ENCODE measurements at places on chromosomes 2 and 18.

- DNase-seq = no peak
These were observed 11.1 kb upstream of the DCTN1 start for GRCh38 chr2:74391209-74391579.

- no peak for DNase-seq
These were observed 88.8 kb upstream of the SNTG2 start for GRCh38 chr2:861655-862354.

DNA sequence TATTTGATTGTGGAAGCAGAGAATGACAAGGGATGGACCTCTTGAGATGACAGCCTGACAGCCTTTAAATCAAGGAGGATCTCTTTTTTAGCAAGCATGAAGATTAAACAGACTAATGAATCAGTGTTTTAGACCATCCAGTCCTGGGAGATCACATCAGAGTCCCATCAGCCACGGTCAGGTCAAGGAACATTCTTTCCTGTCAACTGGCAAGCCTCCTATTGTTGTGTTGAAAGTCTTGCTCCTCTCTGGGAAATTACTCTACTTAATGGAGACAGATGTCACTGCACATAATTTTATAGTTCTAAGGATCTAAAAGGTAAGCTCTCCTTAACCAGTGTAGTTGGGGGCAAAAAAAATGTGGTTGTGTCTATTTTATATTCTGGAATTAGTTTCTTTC lies 469.0 kb downstream of the TMEM182 start:
- DNase-seq = no peak

DNA sequence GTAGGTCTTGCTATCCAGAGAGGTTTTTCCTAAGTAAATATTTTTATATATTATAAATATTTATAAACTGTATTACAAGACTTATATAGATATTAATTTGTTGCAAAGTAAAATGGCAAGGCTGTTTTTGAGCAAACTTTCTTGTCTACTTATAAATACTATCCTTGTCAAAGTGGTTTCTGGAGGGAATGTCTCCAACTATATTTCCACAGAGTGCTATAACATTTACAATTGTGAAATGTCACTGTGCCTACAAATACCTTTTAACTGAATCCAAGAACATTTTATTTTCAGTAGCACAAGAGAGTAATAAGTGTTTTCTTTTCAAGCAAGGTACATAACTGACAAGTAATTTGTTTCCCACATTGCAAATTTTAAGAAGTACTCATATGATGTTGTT lies 256.8 kb downstream of the ZNF385B start:
- no peak for DNase-seq

GRCh38 chr2:71948781-71949536 lies 198.7 kb downstream of the CYP26B1 start:
- DNase-seq = no peak

- DNase-seq = no peak
These were observed 76.1 kb upstream of the ETAA1 start for GRCh38 chr2:67320861-67321587.

GRCh38 chr18:78528411-78529258 lies 451.0 kb upstream of the SALL3 start:
- no peak for DNase-seq

GRCh38 chr18:75034937-75035336 lies 174.0 kb downstream of the PTGR3 start:
- no peak for DNase-seq

- no peak for DNase-seq
These were observed 117.6 kb downstream of the TWIST2 start for GRCh38 chr2:238965371-238966071.

DNA sequence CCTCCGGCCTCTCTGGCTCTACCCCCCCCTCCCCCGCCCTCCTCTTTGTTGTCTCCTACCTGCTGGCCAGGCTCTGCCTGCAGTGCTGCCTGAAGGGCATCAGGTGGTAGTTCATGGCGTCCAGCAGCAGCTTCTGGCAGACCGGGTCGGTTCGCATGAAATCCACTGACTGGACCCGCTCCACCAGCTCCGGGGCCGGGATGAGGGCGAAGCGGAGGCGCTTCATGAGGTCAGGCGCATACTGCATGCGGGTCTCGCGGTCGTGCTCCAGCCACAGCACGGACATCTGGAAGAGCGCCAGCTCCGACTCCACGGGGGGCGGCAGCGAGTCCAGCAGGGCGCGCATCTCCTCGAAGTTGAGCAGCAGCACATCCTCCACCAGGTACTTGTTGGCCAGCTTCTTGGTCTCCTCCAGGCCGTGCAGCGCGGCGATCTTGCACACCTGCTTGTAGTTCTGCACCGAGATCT lies 3.2 kb downstream of the KLHL14 start:
- peak; percentile 66 for DNase-seq

- no peak for DNase-seq
These were observed 78.1 kb upstream of the ETAA1 start for GRCh38 chr2:67318993-67319481.

DNA sequence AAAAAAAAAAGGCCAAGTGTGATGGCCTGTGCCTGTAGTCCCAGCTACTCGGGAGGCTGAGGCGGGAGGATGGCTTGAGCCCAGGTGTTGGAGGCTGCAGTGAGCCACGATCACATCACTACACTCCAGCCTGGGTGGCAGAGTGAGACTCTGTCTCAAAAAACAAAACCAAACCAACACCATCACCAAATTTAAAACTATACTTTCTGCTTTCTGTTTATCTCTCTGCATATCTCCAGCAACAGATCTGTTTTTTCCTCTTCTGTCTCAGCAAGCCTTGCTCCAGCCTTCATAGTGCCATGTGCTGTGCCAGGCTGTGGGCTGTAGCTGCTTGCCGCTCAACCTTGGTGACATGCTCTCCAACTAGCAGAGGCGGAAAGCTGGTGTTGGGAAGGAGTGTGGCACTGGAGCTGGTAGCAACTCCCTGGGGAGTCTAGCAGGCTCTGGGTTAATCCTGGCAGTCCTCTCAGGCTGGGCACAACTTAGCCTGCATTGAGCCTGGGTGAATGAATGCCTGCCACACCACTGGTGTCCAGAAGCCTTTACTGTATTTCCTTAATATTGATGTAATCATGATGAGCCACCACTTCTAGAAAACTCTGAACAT lies 204.1 kb downstream of the LDLRAD4 start:
- no peak for DNase-seq

DNA sequence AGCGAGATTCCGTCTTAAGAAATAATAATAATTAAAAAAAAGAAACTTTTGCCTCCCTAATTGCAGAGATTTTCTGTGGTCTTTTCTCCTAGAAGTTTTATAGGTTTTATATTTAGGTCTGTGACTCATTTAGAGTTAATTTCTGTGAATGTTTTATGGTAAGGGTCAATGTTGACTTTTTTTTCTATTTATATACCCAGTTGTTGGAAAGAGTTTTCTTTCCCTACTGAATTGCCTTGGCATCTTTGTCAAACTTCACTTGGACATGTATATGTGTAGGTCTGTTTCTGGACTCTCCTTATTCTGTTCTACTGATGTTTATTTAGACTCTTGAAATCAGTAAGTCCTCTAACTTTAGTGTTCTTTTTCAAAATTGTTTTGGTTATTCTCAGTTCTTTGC lies 5.5 kb downstream of the ZNF512 start:
- no peak for DNase-seq

DNA sequence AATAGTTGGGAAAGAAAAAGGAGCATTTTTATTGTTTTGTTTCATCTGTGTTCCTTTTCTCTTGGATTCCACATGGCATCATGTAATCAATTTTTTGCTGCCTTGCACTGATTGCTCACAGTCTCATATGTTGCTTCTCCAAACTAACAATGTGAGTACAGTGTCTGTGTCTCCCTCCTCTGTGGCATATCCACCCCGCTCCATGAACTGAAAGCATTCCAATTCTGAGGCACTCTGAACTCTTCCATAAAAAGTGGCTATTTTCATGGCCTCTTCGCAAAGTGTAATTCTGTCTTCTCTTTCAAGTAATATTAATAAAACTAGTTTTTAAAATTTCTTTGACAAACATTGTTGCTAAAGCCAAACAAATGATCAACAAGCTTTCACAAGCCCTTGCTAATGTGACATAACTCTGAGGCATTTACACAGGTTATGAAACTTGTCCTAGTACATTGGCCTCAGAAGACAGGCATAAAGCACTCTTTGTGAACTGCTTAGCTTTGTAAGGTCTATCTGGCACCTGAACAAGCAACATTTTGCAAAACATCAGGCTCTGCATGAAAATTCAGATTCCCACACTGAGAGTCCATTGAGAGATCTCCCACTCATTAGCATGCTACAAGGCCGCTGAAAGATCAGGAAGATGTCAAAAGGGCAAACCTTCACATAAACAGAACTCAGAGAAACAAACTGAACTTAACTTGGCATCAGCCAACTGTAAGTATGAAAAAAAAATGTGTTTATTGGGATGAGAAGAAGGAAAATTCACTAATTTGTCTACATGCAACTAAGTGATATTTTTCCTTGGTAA lies 33.0 kb downstream of the GPR75 start:
- DNase-seq = no peak

- DNase-seq = peak; percentile 87
These were observed 73.1 kb downstream of the CACNB4 start for GRCh38 chr2:152025678-152026287.

DNA sequence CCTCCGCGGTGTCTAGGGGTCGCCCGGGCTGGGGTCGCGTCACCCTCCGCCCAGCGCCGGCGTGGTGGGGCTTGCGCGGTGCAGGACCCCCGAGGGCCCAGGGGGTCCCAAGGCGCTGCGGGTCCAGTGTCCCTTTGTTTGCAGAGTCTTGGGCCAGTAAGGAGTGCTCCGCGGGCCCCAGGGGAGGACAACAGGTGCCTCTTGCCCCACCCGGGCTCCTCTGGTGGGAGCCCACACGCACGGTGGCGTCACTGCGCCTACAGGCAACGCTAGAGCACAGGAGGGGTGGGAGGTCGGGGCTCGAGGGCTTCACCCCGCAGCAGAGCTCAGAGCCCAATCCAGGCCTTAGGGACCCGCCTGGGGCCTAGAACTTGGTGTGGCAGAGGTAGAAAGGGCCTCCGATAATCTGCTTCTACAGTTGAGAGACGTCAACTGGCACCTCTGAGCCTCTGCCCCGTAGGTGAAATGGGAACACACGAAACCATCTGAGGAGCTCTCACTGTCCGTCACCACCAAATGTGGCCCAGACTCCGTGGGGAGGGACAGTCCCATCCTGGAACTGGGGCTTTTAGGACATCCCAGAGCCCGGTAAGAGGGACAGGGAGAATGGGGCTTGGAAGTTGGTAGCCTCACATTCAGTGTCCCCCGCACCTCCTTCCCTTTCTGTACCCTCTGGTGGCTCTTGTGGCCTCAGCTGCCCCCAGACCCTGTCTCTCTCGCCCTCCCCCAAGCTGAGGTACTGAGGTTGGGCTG lies 1.4 kb downstream of the ARID5A start:
- DNase-seq = peak; percentile 76

DNA sequence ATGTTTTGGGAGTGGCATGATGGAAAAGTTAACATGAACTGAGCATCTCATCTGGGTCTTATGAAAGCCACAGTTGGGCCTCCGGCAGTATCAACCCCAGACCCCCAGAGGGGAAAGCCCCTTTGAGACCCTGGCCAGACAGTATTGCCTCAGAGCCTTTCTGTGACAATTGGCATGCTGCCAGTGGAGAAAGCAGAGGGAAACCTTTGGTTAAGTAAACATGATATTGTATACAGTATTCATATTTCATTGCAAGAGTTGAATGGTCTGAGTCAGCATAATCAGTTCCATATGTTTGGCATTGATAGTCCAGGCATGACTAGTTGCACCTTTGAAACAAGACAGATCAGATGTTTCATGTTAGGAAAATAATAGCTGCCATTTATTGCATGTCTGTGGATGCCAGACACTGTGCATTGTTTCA lies 20.0 kb downstream of the MERTK start:
- DNase-seq = no peak

DNA sequence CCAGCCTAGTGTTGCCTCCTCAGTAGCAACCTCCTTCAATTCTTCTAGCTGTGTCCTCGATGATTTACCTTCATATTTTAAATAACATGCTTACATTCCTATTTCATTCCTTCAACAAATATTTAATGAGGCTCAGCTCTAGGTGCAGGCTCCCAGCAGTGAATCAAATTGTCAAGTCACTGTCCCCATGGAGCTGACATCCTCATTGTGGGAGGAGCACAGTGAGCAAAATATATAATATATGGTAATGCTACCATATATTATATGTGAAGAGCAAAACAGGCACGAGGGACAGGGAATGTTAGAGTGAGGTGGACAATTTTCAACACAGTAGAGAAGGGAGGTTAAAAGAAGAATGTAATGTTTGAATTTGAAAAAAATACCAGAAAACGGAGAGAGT lies 869.1 kb downstream of the SLC4A3 start:
- DNase-seq = no peak

DNA sequence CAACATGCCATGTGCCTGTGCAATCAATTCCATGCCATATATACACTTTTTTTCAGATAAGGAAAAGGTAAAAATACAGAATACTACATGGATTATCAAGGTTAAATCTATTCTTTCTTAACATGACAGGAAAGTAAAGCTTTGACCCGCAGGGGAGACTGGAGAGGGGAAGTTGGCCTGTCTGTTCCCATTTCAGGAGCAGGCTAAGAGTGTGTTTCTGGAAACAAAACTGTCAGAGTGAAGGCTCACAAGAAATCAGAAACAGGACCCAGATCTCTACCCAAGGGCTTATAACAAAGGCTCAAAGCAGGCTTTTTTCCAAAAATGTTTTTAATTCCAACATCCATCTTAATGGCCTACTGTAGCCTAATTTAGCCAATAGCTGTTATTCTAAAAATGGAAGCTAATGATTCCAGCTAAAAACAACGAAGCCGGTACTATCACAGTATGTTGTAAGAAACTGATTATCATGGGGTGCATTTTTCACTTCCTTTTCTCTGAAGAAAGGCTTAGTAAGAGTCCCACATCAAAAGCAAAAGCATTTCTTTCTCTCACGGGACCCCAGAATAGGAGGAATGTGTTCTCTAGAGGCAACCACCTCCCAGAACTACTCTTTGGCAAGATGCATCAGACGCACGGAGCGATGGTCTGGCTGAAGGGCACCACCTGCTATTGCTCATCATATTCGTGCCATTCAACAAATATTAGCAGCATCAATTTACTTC lies 41.4 kb downstream of the FECH start:
- DNase-seq = no peak

DNA sequence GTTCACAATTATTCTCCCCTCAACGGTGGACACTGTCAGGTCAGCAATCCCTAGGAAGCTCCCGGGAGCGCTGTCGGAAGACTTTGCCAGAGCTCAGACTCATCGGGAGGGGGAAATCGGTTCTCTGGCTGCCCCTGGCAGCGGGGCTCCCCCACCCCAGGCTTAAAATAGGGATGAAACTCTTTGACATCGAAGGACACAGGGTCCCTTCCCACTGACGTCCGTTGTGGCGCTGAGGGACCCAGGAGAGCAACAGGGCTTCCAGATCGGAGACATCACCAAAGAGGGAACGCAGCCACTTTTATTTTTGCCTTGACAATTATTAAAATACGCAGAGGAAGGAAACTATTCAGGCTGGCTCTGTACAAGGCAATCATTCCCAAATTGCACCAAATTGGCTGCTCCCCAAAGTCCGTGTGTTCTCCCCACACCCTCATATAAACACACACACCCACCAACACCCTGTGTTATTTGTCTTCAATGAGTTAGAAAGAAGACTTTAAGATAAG lies 249.0 kb downstream of the CDH20 start:
- no peak for DNase-seq

GRCh38 chr2:207149249-207150213 lies 16.2 kb downstream of the KLF7 start:
- DNase-seq = no peak

Data from B cell (primary cell).